Placental pericyte (primary cell): ENCODE measurements at places on chromosomes 3 and 15. TPM values are rescaled to one million over a fixed set of nuclear protein-coding genes. Genes with fewer than 3 reads are reported as not detected.

The P2RY14 gene
- 0.14 TPM in 1 of 2 replicates, not detected in the other for total RNA-seq

The LRRIQ4 gene
- total RNA-seq = 0.14 TPM in 1 of 2 replicates, not detected in the other

The TLR9 gene
- total RNA-seq = not detected in 2 replicates

The C3orf22 gene
- total RNA-seq = not detected in 2 replicates

The CHRD gene
- under 0.01 and 0.29 TPM in 2 replicates for total RNA-seq

The ERICH6 gene
- total RNA-seq = 0.14 and 0.22 TPM in 2 replicates

The AGBL1 gene
- not detected in 2 replicates for total RNA-seq

The OR5H15 gene
- total RNA-seq = not detected in 2 replicates

The ONECUT1 gene
- not detected in 2 replicates for total RNA-seq

The LRRC31 gene
- not detected in 2 replicates for total RNA-seq

The PAK6 gene
- total RNA-seq = under 0.01 TPM in 1 of 2 replicates, not detected in the other

The ITIH1 gene
- not detected in 2 replicates for total RNA-seq

The CEMIP gene
- total RNA-seq = 42.1 and 259 TPM in 2 replicates
